ENCODE measurements at places on chromosomes 16 and 17.

- DNase-seq: no peak
These were observed 4.2 kb upstream of the SPAG9 start for GRCh38 chr17:51124640-51125503.

DNA sequence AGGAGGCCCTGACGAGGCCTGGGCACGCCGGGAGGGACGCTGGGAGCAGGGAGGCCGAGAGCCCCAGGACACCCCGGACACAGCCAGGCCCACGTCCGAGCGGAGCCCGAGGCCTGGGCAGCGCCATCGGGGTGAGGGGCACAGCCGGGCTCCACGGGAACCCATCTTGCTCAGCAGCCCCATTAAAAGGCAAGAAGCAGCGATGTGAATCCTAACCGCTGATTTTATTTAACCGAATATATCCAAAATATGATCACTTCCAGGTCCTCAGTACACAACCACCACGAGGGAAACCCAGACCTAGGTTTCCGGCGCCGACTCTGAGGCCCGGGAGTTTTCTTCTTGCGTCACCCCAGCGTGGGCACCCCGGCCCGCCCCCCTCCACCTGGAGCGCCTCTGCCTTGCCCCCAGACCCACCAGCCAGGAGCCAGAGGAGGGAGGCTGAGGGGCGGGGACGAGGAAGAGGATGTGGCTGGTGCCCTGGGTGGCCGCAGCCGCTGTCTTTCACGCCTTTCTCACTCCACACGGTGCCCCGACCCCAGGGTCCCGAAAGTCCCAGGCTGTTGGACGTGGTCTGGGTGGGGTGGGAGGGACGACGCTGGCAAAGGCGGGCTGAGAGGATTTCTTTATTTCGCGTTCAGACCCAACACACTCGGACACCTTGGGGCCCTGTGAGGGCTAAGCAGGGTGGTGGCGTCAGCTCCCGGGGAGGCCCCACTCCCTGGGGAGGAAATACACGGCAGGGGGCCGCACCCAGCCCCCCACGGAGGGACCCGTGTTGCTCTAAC, 568 bp upstream of the CCDC154 start:
- no peak for DNase-seq

- DNase-seq: no peak
These were observed 12.9 kb upstream of the CACNG4 start for GRCh38 chr17:66951605-66951953.

DNA sequence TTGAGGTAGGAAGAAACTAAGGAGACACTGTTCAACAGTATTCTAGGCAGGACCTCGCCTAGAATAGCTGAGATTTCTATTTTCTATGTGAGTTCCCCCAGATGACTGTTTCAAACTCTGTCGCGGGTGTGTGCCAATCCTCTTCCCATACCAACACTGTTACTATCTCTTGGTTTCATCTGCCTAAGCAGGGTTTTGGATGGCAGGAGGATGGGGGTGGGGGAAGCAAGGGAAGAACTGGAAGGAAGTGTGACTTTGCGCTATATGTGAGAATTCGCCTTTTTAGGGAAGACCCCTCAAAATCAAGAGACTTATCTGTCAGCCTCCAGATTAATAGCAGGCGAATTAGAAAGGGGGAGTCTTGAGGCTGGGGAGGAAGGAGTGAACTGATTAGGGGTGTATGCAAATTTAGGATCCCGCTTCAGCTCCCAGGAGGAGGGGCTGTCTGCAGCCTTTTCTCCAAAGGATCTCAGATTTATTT, 521 bp upstream of the G6PC3 start:
- no peak for DNase-seq

DNA sequence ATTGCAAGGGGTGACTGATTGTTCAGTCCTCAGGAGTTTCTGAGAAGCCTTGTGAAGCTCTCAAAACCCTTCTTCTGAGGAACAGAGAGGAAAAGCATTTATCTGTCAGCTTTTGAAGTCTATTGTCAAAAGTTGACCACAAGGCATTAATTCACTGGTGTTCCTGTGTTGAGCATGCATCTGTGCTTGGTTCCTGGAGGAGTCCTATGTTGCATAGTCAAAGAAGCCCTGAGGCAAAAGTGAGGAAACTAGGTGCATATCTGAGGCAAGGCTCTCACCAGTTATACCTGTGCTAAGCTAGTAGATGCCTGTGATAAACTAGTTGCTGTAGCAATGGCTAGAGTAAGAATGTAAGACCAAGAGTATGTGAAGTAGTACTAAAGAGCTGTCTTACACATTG, 1.8 kb upstream of the HEATR6 start:
- DNase-seq: no peak

DNA sequence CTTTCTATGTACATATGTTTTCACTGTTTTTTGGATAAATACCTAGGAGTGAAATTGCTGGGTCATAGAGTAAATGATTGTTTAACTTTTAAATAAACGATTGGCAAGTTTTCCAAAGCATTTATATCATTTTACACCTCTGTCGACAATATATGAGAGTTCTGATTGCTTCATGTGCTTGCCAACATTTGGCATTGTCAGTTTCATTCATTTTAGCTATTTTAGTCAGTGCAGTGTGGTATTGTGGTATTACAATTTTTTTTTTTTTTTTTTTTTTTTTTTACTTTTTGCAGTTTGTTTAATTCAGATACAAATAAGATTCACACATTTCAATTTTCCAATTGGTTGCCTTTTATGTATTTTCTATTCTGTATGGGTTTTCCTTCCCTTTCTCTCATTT, 26.0 kb downstream of the TADA2A start:
- DNase-seq: no peak

DNA sequence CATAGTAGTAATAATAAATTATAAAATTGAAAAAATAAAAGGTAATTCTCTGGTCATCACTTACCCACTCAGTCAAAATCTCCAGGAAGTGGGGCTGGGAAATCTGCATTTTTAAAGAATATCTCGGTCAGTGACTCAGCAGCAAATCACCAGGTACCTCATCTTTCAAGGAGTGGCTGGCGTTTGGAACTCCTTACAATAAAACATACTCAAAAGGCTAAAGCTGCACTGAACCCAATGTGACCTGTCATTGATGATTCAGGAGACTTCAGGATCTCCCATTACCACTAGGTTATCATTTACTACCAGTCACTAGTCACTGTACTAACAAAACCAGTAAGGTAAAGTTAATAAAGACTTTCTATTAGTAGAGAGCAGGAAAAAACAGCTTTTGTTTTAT, 21.5 kb upstream of the RFFL start:
- no peak for DNase-seq
